Stimulated activated CD8-positive, alpha-beta memory T cell treated with anti-CD3 and anti-CD28 coated beads, Interleukin-7, amount 100 ng/mL, for 1 hour (primary cell): ENCODE measurements at places on chromosomes 6 and 20.

DNA sequence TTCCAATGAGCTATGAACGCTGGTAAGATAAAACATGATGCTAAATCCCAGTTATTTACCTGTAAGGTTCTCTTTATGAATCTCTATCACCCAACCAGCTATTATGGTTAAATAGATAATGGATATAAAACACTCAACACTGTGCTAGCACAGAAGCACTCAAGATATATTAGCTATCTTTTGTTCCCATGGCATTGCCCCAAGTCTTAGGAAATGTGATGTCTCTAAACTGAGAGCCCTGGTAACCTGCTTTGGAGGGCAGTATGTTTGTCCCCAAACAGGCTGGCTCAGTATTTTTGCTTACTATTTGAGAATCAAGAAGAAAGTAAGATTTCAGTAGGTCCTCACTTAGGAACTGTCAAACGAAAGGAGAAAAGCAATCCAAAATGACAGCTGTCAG, 90.5 kb downstream of the BTBD9 start:
- DNase-seq, result no peak

GRCh38 chr20:62133051-62133845, 9.9 kb downstream of the PSMA7 start:
- no peak for DNase-seq

DNA sequence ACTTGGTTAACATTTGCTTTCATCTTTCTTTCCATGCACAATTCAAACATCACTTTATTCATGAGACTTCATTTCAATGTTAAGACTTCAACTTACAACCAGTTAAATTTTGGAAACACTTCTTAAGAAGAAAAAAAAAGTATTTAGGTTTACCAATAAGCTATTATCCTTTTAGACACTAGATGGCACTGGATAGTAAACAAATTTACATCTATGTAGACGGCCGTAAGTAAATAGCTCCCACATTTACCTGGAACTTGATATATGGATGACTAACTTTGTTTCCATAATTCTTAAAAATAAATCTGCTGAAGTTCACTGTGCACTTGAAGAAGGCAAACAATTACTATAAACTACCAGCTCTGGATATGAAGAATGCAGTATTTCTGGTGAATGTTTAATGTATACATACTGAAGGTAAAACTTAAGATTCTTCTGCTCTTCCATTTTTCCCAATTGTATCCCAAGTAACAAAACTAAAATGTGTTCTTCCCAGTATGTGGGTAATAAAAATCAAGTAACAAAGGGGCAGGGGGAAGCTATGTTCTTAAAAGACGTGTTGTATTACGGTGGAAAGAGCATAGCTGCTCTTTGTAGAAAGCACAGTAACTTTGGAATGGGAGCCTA, 130.6 kb upstream of the C6orf118 start:
- no peak for DNase-seq

- DNase-seq, result no peak
Observed at GRCh38 chr6:39882531-39882899, 51.7 kb downstream of the MOCS1 start.

- DNase-seq, result no peak
Observed at GRCh38 chr6:95408111-95408510, 169.2 kb upstream of the MANEA start.

DNA sequence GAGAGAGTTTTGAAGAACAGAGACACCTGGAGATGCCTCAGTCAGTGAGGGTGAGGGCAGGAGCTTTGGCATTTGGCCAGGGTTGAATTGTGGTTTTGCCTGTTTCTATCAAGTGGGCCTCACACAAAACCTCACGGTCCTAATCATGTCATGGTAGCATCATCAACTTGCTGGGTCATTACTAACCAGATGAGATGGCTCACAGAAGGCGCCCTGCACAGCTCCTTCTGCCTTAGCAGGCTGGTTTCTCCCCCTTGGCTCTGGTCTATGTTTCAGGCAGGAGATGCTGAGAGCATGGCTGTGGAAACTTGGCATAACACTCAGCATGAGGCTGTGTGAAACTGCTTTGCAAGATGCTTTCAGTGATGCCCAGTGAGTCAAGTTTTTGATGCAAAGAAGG, 99.3 kb downstream of the LRRC1 start:
- DNase-seq, result no peak

GRCh38 chr6:29451471-29452193, 5.2 kb downstream of the OR11A1 start:
- DNase-seq, result no peak

GRCh38 chr20:40173872-40174271, 515.2 kb downstream of the MAFB start:
- DNase-seq, result no peak

- DNase-seq, result no peak
Observed at GRCh38 chr6:159899994-159900745, 9.4 kb downstream of the MAS1 start.

DNA sequence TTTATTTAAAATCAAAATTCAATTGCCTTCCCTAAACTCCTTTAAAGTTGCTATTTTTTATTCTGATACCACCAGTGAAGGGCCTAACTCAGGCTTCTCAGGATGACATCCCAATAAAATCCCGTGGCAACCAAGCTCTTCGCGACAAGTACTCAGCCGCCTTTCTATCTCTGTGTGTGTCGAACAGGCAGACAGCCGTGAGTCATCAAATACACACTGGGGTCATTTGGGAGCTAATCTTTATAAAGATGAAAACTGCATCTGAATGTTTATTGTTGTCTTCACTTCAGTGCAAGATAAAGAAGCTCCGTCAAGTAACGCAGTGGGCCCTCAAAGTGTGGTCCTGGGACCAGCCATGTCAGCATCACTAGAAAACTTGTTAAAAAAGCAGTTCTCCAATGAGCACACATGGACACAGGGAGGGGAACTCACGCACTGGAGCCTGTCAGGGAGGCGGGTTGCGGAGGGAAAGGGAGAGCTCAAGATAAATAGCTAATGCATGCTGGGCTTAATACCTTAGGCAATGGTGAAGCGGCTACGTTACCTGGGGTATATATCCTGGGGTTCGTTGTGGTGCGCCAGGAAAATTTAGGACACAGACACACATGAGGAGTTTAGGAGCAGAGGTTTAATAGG, 119.3 kb downstream of the RNF144B start:
- DNase-seq, result no peak
